ENCODE measurements at places on chromosomes 7 and 10. TPM values are rescaled to one million over a fixed set of nuclear protein-coding genes. Genes with fewer than 3 reads are reported as not detected.

DNA sequence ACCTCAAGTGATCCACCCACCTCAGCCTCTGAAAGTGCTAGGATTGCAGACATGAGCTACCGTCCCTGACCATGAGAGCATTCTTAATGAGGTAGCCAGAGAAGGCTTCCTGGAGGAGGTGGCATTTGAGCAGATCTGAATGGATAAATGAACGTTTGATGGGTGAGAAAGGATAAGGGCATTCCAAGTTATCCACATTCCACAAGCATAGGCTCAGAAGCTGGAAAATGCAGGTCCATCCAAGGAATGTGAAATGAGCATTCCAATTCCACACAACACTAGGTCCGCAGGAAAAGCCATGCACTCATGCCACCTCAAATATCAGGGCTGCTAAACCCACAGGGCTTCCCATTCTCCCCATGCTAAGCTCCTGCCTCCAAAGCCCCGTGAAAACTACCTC, 17.0 kb downstream of the TMEM130 start:
- DNase-seq, result no peak

GRCh38 chr10:37860494-37861190, 3.2 kb upstream of the ZNF248 start:
- DNase-seq, result no peak

NUTM2E gene
- not detected for total RNA-seq

UCN3 gene
- total RNA-seq, result not detected

RABGEF1 gene
- 18.9 TPM for total RNA-seq

EBLN1 gene
- not detected for total RNA-seq

Measured in activated naive CD8-positive, alpha-beta T cell treated with anti-CD3 and anti-CD28 coated beads for 36 hours (primary cell).